Activated CD4-positive, alpha-beta T cell treated with anti-CD3 and anti-CD28 coated beads for 24 hours (primary cell): ENCODE measurements at places on chromosomes 1 and 21.

- no peak for DNase-seq
Observed at GRCh38 chr1:204442376-204443259, 31.0 kb upstream of the PPP1R15B start.

GRCh38 chr1:15196807-15197530 lies 43.4 kb downstream of the TMEM51 start:
- no peak for DNase-seq

DNA sequence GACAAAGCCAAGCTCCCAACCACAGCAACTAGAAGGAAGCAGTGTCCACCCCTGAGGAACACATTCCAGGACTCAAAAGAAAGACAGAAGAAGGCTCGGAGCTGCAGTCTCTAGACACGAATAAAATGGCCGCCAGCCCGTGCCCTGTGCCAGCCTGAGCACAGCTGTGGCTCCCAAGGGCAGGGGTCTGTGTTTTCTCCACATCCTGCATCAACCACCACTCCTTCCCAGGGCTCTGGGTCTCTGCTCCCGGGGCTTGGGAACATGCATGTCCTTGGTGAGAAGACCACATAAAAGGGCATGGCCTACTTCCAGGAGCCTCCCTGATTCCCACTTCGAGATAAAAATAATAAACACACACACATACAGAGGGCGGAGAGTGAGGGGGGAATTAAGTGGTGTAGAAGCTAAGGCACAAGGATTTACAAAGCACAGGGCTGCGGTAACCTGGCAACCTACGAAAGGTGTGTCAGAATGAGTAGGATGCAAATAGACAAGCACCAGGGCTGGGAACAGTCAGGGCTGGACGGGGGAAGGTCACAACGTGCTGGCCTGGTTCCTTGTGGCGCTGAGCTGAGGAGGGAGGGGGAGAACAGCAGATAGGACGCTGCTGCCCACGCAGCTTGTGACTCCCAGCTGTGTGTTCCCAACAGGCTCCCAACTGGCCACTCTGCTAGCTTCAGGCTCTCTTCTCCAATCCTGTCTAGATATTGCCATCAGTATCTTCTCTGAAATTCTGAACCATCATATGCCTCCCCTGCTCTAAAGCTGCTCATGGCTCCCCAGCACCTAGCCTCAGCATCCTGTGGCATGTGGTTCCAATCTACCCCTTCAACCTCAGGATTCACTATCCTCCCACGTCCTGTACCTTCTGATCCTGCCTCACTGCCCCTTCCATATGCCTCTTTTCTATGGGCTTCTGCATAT lies 72.5 kb downstream of the CD34 start:
- no peak for DNase-seq

DNA sequence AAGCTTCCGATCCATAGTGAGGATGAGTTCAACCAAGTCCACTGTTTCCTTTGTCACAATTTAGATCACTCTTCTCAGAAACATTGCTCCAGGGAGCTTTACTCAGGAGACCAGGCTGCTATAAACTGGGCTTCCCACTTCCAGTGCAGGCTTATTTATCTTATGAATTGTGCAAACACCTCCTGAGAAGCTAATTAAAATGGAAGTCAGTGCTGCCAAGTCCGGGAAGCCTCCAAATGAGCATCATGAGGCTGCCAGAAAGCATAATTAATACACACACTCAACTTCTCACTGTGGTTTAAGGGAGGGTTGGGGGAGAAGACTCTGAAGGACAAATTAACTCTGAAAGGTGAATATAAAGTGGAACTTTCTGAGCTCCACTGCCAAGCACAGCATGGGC lies 145.0 kb upstream of the SGIP1 start:
- no peak for DNase-seq

- DNase-seq = no peak
Observed at GRCh38 chr1:154361357-154361756, 36.0 kb downstream of the ATP8B2 start.

DNA sequence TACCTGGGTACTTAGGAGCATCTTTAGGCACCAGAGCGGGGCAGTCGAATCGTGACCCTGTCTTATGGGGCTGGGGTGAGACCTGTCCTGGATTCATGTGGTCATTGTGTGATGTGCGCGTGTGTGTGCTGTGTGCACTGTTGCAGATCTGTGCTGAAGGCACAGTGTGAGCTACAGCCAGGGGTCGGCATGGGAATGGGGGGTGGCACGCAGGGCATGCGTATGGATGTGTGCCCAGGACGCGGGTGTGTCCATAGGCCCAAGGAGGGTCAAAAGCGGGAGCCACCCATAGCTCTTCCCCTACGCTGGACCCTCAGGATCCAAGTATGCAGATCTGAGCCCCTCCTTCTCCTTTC lies 14.6 kb downstream of the PTPRF start:
- DNase-seq = no peak
